ENCODE measurements at places on chromosomes 7 and 10. TPM values are rescaled to one million over a fixed set of nuclear protein-coding genes. Genes with fewer than 3 reads are reported as not detected.

RNF32 gene
- 0.80 TPM for polyA plus RNA-seq

SHTN1 gene
- 30.3 TPM for polyA plus RNA-seq

FAM221A gene
- 5.6 TPM for polyA plus RNA-seq

RBP3 gene
- polyA plus RNA-seq, result not detected

FRMPD2 gene
- polyA plus RNA-seq, result not detected

CCDC172 gene
- polyA plus RNA-seq, result 0.16 TPM

SUN1 gene
- polyA plus RNA-seq, result 114 TPM

ZSCAN25 gene
- 5.4 TPM for polyA plus RNA-seq

MKX gene
- 0.64 TPM for polyA plus RNA-seq

NME8 gene
- not detected for polyA plus RNA-seq

ARL5B gene
- polyA plus RNA-seq, result 2.1 TPM

GBX1 gene
- not detected for polyA plus RNA-seq

PHKG1 gene
- polyA plus RNA-seq, result 5.8 TPM

STAG3 gene
- polyA plus RNA-seq, result 0.77 TPM

PNLIPRP2 gene
- 0.15 TPM for polyA plus RNA-seq

SEMA3C gene
- 2.4 TPM for polyA plus RNA-seq

GFRA1 gene
- polyA plus RNA-seq, result 2.1 TPM

PKD2L1 gene
- polyA plus RNA-seq, result not detected

TMEM140 gene
- 18.3 TPM for polyA plus RNA-seq

SPOCK2 gene
- polyA plus RNA-seq, result 23.6 TPM

MACC1 gene
- polyA plus RNA-seq, result 1.3 TPM

LRIT1 gene
- polyA plus RNA-seq, result not detected

ASB10 gene
- not detected for polyA plus RNA-seq

TMEM213 gene
- polyA plus RNA-seq, result not detected

BZW2 gene
- polyA plus RNA-seq, result 11.1 TPM

RARRES2 gene
- 3,445 TPM for polyA plus RNA-seq

GHRHR gene
- polyA plus RNA-seq, result 0.68 TPM

NXPH1 gene
- polyA plus RNA-seq, result 21.2 TPM

ANKRD7 gene
- polyA plus RNA-seq, result 1.1 TPM

CAMK2B gene
- 12.1 TPM for polyA plus RNA-seq

HKDC1 gene
- 0.20 TPM for polyA plus RNA-seq

UCMA gene
- not detected for polyA plus RNA-seq

SEC31B gene
- polyA plus RNA-seq, result 27.1 TPM

ORAI2 gene
- polyA plus RNA-seq, result 7.0 TPM

CUBN gene
- polyA plus RNA-seq, result 1.4 TPM

CC2D2B gene
- polyA plus RNA-seq, result 0.29 TPM

MYO1G gene
- 4.0 TPM for polyA plus RNA-seq

HMX2 gene
- polyA plus RNA-seq, result not detected

HYAL4 gene
- polyA plus RNA-seq, result not detected

HOXA5 gene
- polyA plus RNA-seq, result 21.8 TPM

COL26A1 gene
- polyA plus RNA-seq, result 0.64 TPM

DNAH11 gene
- polyA plus RNA-seq, result 8.8 TPM

ENTPD1 gene
- polyA plus RNA-seq, result 12.6 TPM

CDH23 gene
- 20.2 TPM for polyA plus RNA-seq

ADAMTS14 gene
- 0.07 TPM for polyA plus RNA-seq

H2BK1 gene
- not detected for polyA plus RNA-seq

AKR1D1 gene
- not detected for polyA plus RNA-seq

ADAM22 gene
- 3.2 TPM for polyA plus RNA-seq

GPR22 gene
- 0.34 TPM for polyA plus RNA-seq

USP54 gene
- 7.3 TPM for polyA plus RNA-seq

FKBP6 gene
- 0.07 TPM for polyA plus RNA-seq

CYP3A4 gene
- polyA plus RNA-seq, result 0.57 TPM

CALML3 gene
- polyA plus RNA-seq, result not detected

CACUL1 gene
- polyA plus RNA-seq, result 6.9 TPM

Measured in adrenal gland (tissue), 19 donors.